ENCODE measurements at places on chromosomes 11 and 22.

DNA sequence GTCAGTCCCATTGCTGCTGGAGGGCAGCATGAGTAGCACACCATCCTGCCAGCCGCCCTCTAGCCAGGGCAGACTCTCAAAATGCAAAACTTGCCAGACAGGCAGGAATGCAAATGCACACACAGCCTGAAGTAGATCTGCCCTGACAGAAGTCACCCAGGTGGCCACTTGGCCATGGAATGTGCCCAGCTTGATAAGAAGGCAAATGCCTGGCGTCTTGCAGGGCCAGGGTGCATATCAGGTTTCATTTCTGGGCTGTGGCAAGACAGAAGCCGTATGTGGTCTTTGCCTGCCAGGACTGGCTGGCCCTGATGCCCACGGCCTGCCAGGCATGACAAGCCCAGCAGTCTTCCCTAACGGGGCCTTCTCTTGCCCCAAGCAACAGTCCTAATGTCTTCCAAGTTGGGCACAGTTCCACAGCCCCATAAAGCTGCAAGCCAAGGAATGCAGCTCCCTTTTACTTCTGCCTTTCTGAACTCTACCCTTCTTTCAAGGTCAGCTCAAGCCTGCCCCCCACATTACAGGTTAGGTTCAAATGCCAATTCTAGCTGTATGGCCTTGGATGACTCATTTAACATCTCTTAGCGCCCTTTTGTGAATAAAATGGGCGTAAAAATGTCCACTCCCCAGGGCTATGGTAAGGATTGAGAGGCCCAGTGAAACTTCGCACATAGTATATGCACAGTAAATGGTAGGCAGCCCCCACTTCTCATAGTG, 29.7 kb downstream of the POU2AF3 start:
- no peak for DNase-seq

GRCh38 chr11:94907226-94907625, 66.1 kb downstream of the CWC15 start:
- DNase-seq: no peak

- peak; percentile 42 for DNase-seq
Observed at GRCh38 chr22:49767355-49768062, 60.2 kb downstream of the BRD1 start.

DNA sequence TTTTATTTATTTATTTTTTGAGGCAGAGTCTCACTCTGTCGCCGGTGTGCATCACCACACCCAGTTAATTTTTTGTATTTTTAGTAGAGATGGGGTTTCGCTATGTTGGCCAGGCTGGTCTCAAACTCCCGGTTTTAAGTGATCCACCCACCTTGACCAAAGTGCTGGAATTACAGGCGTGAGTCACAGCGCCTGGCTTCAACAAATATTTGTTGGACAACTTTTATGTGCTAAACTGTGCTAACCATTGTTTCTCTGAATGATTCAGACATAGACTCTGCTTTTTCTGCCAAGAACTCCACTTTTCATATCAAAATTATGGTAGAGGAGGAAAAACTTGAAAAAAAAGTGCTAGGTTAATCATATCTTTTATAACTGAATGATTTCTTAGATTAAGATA, 36.3 kb downstream of the MMP7 start:
- peak; percentile 52 for DNase-seq

DNA sequence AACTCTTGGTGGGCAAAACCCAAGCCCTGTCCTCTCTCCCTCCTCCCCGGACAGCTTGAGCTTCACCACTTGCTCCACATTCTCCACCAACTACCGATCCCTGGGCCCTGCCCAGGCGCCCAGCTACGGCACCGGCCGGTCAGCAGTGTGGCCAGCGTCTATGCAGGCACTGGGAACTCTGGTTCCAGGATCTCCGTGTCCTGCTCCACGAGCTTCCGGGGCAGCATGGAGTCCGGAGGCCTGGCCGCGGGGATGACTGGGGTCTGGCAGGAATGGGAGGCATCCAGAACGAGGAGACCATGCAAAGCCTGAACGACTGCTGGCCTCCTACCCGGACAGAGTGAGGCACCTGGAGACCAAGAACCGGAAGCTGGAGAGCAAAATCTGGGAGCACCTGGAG, 68.9 kb upstream of the RTL6 start:
- DNase-seq: no peak

DNA sequence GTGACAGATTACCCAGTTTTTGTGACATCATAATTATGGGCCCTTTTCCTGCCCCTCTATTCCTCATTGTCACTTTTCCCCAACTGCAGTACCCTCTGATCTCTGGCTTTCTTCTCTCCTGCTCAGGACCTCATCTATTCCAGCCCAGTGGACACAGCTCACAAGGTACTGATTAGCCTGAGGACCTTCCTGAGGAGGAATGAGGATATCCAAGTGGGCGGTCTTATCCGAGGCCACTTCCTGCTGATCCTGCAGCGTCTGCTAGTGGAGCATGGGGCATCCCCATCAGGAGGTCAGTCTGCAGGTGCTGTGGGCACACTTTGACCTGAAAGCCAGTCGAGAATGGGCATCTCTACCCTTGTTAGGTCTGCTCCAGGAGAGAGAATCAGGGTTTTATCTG, 24.5 kb upstream of the CCDC134 start:
- no peak for DNase-seq

- DNase-seq: no peak
Observed at GRCh38 chr11:106853850-106854401, 164.3 kb downstream of the GUCY1A2 start.

GRCh38 chr11:97645736-97646135, 1255.9 kb downstream of the JRKL start:
- DNase-seq: no peak

DNA sequence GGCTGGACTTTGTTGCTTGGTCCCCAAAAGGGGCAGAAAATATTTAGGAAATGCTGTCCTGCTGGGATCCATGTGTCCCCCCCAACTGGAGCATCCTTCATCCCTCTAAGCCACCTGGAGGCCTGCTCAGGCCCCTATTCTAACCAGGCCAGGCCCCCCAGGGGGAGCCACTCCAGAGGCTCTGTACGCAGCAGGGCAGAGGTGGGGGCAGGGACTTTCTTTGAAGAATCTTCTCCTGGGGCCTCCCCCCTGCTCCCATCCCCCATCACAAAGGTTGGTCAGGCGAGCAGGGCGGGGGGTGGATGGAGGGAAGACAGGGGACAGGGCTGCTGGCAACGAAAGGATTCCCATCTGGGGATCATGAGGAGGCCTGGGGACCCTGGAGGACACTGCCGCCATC, 170.8 kb downstream of the MN1 start:
- DNase-seq: no peak

DNA sequence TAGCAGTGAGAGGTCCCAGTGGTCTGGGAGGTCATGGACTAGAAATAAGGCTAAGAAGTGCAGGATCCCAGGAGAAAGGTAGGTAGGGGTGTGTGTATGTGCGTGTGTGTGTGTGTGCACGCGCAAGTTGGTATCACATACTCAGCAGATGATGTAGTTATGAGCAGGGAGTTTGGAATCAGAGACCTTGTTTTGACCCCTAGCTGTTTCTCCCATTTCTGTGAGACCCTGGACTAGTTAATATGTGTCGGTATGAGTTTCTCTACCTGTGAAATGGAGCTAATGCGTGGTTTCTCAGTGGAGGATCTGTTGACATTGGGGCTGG, 1.3 kb downstream of the SERPING1 start:
- DNase-seq: peak; percentile 78

DNA sequence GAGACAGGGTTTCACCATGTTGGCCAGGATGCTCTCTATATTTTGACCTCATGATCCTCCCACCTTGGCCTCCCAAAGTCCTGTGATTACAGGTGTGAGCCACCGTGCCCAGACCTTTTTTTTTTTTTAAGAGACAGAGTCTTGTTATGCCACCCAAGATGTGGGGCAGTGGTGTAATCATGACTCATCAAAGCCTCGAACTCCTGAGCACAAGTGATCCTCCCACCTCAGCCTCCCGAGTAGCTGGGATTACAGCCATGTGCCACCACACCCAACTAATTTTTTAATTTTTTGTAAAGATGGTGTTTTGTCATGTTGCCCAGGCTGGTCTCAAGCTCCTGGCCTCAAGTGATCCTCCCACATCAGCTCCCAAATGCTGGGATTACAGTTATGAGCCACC, 37.9 kb downstream of the IZUMO1R start:
- DNase-seq: no peak

- no peak for DNase-seq
Observed at GRCh38 chr11:68950270-68950669, 30.5 kb downstream of the MRGPRD start.

GRCh38 chr11:47332791-47333525, 19.5 kb downstream of the MYBPC3 start:
- DNase-seq: no peak

DNA sequence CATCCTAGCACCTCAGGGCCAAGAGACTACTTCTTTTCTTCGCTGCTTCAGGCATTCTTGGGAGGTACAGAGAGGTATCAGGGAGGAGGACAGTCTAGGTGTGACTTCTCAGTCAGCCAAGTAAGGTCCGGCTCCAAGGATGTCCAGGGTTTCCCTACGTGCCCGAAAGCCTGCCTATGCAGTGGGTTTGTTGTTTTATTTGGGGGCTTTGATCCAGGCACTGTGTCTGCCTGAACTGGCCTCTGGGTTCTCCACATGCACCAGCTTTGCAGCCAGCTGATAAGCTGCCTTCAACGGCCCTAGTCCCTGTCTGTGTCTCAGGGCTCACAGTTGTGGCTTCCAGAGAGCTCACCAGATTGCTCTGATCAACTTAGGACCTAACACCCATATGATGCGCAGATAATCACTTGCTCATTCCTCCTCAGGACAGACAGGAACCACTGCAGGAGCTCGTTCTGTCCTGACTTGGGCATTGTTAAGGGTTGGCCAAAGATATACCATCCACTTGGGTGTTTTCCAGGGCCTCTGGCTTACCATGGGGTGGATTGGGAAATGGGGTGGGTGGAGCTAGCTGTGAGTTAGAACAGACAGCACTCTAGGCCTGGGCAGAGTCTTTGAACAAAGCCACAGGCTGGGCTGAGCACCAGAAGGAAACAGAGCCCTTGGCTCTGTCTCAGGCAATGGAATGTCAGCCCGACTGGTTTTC, 45.5 kb upstream of the CRYBB3 start:
- DNase-seq: no peak

DNA sequence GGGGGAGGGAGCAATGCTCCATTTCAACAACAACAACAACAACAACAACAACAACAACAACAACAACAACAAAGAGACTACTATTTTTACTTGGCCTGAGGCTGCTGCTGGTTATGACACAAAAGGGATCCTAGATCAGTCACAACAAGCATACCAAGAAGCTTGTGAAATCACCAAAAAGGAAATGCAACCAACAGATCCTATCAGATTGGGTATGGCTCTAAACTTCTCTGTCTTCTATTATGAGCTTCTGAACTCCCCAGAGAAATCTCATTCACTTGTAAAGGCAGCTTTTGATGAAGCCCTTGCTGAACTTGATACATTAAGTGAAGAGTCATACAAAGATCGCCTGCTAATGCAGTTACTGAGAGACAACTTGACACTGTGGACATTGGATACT, 10.5 kb upstream of the MS4A2 start:
- DNase-seq: no peak

DNA sequence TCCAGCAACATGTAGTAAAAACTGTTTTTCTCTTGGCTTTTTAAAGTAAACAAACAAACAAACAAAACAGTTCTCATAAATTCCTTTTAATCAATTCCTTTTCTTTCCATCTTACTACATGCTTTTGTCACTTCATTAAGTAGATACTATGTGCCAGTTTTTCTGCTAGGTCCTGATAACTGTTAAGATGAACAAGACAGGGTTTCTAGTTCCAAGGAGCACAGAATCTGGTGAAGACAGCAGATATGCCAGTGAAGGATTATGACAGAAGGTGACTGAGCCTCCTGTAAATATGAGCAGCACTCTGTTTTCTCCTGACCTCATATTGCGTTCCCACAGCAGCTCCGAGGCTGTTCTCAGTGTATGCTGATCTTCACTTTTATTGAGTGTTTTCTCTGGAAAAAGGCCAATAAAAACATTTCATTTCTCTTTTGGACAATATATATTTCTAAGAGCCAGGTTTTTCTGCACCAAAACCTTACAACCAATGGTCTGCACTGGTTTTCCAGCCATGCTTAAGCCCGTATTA, 45.8 kb downstream of the HEPHL1 start:
- DNase-seq: no peak

- peak; percentile 74 for DNase-seq
Observed at GRCh38 chr11:32610797-32611352, 27.2 kb downstream of the EIF3M start.

GRCh38 chr22:29320546-29320945, 5.0 kb upstream of the RASL10A start:
- DNase-seq: no peak

DNA sequence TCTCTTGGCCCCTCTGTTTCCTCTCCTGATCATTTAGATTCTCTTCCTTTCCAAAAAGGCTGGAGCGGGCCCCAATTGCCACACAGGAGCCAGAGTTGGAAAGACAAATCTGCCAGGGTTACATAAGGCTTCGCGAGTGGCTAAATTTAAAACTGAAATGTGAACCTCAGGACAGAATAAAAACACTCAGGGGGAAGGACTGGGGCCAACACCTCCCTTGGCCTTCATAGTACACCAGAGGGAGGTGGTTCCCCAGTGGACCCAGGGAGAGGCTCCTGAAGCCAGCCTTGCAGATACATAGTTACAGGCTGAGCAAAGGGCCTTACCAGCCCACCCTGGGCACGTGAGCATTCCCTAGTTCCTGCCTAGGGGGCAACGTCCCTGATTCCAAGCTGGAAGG, 150.1 kb downstream of the MN1 start:
- no peak for DNase-seq

DNA sequence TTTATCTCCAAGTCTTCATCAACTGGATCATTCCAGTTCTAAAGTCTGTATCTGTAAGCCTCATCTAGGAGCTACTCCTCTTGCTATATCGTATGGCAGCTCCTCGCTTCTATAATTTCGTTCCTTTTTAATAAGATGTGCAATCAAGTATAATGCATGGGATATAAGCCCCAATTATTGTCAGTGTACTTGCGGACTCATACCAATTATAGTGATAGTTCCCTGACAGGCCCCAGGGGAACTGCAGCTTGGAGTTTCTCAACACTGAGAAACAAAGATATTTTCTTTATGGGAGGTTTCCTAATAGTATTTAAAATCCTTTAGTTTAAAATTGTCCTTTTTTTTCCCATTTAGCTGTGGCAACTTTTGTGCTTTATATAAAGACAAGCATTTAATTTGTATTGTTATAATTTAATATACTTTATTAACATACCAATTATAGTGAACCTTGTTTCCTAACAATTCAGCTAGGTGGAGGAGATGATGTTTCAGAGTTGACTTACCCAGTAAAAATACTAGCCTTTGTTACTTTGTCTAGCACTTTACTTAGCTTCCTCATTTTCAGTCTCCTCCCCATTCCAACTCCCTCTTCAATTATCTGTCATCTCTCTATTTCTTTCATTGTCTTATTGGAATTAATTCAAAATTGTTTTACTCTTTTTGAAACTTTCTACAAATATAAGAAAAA, 25.3 kb upstream of the DDX17 start:
- no peak for DNase-seq

All from fibroblast of skin of right biceps (primary cell).